ENCODE measurements at places on chromosomes 12 and 14.

DNA sequence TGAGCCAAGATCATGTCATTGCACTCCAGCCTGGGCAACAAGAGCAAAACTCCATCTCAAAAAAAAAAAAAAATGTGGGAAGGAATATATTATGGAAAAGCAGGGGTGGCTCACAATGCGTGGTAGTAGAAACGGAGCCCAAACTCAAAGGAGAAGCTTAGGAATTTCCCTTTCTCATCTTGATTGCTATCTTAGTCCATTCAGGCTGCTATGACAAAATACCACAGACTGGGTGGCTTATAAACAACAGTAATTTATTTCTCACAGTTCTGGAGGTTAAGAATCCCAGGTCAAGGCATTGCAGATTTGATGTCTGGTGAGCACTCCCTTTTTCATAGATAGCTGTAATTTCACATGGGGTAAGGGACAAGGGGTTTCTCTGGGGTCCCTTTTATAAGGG is 153.8 kb upstream of the KRR1 start:
- DNase-seq = no peak

DNA sequence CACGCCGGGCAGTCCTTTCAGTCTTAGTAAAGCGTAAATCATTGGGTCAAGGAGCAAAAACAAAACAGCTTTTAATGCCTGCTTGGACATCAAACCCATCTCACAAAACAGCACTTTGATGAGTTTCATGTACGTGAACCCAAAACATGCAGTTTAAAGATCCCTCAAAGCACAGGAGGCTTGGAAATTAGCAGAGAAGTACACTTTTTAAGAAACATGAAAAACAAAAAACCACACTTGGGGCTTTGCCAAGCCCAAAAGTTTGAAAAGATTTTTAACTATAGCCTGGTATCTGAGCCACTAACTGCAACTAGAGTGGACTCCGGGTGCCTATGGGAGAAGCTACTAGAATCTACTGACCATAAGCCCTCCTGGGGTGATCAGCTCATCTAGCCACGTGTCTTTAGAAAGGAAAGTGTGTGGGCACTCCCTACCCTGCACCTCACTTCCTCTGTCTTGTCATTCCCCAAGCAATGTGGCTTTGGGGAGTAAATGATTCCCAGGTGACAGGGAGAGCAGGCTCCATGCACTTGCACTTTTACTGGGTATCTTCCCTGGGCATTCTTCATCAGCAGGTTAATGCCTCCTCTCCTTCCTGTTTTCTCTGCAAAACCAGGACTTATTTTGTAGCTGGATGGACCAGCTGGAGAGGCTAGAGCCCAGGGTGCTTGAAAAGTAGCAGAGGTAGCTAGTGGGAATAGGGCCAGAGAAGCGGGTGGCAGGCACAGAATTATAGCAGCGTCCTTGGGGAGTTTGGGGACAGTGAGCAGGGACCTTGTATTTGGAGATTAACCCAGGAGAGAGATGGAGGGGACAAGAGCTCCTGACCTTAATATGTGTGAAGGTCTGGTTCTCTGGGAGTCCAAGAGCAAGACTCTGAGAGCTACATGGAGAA is 339.3 kb downstream of the BCL11B start:
- DNase-seq = no peak

DNA sequence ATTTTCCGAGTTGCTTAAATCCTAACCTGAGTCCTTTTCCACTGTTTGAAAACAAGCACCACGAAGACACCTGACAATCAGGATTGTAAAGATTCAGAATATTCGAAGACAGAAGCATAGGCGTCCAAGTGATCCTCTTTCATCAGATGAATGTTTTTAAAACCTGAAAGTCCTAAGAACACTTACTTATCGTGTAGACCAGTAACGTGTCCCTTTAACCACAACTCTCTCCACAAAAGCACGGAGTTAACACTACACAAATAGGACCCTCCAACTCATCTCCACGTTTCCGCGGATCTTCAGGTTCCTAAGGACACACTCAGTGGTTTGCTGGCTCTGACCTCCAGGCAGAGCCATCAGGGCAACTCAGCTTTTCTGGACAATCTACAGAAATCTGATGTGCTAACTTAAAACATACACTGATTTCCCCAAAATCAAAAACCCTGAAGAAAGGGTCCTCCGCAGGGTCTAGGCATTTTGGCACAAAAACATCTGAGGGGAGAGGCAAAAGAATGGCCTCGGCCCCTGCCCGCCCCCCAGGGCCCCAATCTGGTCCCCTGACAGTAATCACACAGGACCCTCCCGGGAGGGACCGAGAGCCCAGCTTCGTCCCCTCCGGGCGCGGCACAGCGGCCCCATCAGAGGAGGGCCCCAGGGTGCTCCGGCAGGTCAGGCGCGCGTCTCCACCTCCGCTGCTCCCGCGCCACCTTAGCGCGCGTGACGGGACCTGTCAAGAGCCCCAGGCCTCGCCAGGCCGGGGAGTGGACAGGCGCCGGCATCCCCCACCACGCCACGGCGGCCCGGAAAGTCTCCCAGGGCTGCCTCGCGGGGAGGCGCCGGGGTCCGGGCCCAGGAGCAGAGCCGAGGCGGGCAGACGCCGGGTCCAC is 925 bp downstream of the DICER1 start:
- no peak for DNase-seq

- DNase-seq = no peak
Observed at GRCh38 chr12:28017873-28018255, 45.3 kb upstream of the PTHLH start.

GRCh38 chr14:24984846-24985589 is 64.9 kb downstream of the STXBP6 start:
- no peak for DNase-seq

DNA sequence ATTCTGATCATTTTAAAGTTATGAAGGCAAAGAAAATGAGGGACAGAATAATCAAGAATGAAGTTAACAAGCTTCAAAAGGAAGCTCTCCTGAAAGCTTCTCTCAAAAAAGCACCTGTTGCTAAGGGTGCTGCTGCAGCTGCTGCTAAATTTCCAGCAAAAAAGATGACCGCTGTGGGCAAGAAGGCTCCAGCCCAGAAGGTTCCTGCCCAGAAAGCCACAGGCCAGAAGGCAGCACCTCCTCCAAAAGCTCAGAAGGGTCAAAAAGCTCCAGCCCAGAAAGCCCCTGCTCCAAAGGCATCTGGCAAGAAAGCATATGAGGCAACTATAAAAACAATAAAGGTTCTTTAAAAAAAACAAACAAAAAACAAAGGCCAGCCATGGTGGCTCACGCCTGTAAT is 52.7 kb upstream of the NR2C1 start:
- no peak for DNase-seq

- no peak for DNase-seq
Observed at GRCh38 chr12:3655328-3655900, 97.5 kb downstream of the CRACR2A start.
